ENCODE measurements at places on chromosomes 5 and 9. TPM values are rescaled to one million over a fixed set of nuclear protein-coding genes. Genes with fewer than 3 reads are reported as not detected.

- H3K4me1 ChIP-seq, result no peaks in the 10 kb centered on the region
- no peak overlapping the region for H3K27ac ChIP-seq
- H3K4me3 ChIP-seq, result no peak overlapping the region
- H3K27me3 ChIP-seq, result no peaks in the 10 kb centered on the region
- no peaks in the 10 kb centered on the region for H3K36me3 ChIP-seq
Measured at GRCh38 chr9:70641631-70642030, 227.2 kb upstream of the KLF9 start.

DNA sequence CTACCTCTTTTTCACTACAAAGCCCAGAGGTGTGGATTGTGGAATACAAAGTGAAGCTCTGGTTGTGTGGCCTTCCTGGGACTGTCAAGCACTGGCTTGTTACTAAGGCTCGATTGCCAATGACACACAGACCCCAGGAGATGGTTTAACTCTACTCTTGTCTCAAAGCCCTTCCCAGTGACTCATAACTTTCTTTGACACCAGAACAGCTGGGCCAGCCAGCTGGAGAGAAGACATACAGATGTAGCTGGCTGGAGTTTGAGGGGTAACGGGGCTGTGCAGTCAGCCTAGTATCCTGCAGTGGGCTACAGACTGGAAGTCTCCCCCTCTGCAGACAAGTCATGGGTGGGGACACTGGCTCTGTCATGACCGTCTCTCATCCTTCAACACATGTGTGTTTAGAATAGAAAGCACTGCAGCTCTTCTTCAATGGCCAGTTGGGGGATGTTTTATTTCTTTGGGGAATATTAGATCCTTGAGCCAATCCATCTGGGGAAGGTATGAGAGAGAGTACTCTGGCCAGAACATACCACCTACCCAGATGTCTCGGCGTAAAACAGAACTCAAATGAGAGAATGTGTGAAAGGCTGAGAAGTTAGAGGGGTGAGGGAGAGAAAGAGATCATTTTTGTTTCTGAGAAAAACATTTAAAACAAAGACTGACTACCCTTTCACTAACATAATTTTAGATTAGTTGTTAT, 53.3 kb downstream of the SEMA6A start:
- H3K4me1 ChIP-seq, result peaks cover 19% of the 10 kb centered on the region
- H3K27ac ChIP-seq, result peak overlapping the region; percentile 41
- H3K36me3 ChIP-seq, result no peaks in the 10 kb centered on the region
- H3K27me3 ChIP-seq, result no peaks in the 10 kb centered on the region

GRCh38 chr5:14489643-14490042, 91.9 kb upstream of the OTULINL start:
- H3K4me1 ChIP-seq, result no peaks in the 10 kb centered on the region
- H3K4me3 ChIP-seq, result no peak overlapping the region
- H3K27ac ChIP-seq, result no peak overlapping the region
- no peaks in the 10 kb centered on the region for H3K27me3 ChIP-seq
- peak; percentile 20 for DNase-seq

DNA sequence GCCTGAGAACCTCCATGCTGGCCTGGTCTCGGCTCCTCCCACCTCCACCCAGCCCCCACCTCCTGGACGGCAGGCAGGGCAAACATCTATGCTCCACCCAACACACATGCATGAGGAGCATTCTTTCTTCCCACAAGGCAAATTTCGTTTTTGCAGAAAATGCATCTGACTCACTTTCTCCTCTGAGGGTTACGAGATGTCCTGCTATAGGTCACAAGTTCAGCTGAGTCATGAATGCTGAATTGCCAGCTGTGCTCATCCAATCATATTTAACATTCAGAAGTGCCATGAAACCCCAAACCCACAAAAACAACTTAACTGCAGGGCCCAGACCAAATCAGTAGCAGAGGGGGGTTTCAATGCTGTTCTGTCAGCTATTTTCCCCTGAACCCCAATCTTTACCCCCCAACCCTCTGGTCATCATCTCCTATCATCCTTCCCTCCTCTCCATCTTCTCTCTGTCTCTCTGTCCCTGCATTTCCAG, 39.0 kb upstream of the OSMR start:
- no peak overlapping the region for H3K27ac ChIP-seq
- no peak for DNase-seq
- H3K4me3 ChIP-seq, result no peak overlapping the region
- no peaks in the 10 kb centered on the region for H3K36me3 ChIP-seq
- no peaks in the 10 kb centered on the region for H3K27me3 ChIP-seq

- no peak for DNase-seq
- H3K4me3 ChIP-seq, result no peak overlapping the region
- no peaks in the 10 kb centered on the region for H3K36me3 ChIP-seq
- H3K4me1 ChIP-seq, result peaks cover 9% of the 10 kb centered on the region
- H3K27me3 ChIP-seq, result peaks cover 46% of the 10 kb centered on the region
Measured at GRCh38 chr5:7397937-7398336, 2.0 kb downstream of the ADCY2 start.

The TRMO gene
- total RNA-seq, result 17.5 TPM

DNA sequence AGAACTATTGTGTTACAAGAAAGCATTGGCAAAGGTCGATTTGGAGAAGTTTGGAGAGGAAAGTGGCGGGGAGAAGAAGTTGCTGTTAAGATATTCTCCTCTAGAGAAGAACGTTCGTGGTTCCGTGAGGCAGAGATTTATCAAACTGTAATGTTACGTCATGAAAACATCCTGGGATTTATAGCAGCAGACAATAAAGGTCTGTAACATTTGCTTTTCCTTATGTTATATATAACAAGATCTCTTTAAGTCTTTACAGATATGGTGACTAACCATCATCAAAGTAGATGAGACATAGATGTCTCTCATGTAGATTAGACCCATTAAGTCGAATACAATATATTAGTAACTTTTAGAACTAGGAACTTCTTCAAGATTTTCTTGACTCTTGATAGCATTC, 33.0 kb downstream of the TGFBR1 start:
- no peaks in the 10 kb centered on the region for H3K27me3 ChIP-seq
- peaks cover 6% of the 10 kb centered on the region for H3K36me3 ChIP-seq
- DNase-seq, result no peak
- H3K4me1 ChIP-seq, result no peaks in the 10 kb centered on the region
- no peak overlapping the region for H3K4me3 ChIP-seq

DNA sequence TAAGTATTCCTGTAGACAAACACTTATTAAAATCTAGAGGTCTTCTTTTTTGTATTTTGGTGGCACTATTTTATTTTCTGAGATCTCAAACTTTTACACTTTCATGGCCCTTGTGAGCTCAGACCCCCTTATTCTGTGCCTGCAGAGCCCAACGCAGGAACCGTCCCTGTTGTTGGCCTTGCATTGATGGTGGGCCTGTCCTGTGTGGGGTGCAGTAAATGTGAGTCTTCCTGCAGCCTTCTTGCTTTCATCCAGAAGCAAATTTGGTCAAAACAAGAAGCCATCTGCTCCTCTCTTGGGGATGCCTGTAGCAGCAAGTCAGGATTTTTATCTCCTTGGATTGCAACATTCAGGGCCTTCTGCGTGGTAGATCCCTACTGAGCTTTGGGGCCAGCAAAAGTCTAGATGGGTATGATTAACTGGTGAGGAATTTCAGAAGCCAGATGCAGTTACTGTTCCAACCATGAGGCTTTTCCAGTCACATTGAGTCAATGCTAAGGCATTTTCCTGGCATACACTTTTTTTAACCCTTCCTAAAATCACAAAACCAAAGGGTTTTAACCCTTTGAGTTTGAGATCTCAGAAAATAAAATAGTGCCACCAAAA, 31.7 kb downstream of the BASP1 start:
- H3K4me1 ChIP-seq, result no peaks in the 10 kb centered on the region
- H3K27ac ChIP-seq, result no peak overlapping the region
- DNase-seq, result no peak
- H3K4me3 ChIP-seq, result no peak overlapping the region

GRCh38 chr9:125626187-125626586, 80.8 kb downstream of the MAPKAP1 start:
- H3K27me3 ChIP-seq, result no peaks in the 10 kb centered on the region
- no peak overlapping the region for H3K4me3 ChIP-seq
- H3K36me3 ChIP-seq, result no peaks in the 10 kb centered on the region
- H3K27ac ChIP-seq, result no peak overlapping the region

DNA sequence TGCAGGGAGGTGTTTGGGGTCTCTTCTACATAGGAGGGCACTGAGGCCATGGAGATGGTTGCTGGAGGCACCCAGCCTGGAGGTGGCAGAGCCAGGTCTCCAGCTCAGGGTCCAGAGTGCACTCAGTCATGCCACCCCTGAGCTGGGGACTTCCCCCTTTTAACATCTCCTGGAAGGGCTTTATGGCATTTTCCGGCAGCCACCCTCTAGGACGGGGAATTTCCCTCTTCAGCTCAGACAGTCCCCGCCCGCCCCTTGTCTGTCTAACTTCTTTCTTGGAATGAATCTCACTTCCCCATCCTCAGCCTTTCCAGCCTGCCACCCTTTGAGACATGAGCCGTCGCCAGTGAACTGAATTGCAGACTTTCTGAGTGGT, 49.9 kb downstream of the COL15A1 start:
- no peak overlapping the region for H3K27ac ChIP-seq
- no peaks in the 10 kb centered on the region for H3K36me3 ChIP-seq

The SPATA31A5 gene
- not detected for total RNA-seq

- no peaks in the 10 kb centered on the region for H3K4me1 ChIP-seq
- peaks cover 6% of the 10 kb centered on the region for H3K36me3 ChIP-seq
- no peaks in the 10 kb centered on the region for H3K27me3 ChIP-seq
- H3K27ac ChIP-seq, result no peak overlapping the region
Measured at GRCh38 chr5:157799578-157799977, 56.1 kb downstream of the LSM11 start.

- no peak overlapping the region for H3K27ac ChIP-seq
- H3K4me3 ChIP-seq, result no peak overlapping the region
- peaks cover 9% of the 10 kb centered on the region for H3K4me1 ChIP-seq
- H3K36me3 ChIP-seq, result no peaks in the 10 kb centered on the region
- H3K27me3 ChIP-seq, result no peaks in the 10 kb centered on the region
- peak; percentile 82 for DNase-seq
Measured at GRCh38 chr5:154273028-154273617, 82.6 kb downstream of the GALNT10 start.

DNA sequence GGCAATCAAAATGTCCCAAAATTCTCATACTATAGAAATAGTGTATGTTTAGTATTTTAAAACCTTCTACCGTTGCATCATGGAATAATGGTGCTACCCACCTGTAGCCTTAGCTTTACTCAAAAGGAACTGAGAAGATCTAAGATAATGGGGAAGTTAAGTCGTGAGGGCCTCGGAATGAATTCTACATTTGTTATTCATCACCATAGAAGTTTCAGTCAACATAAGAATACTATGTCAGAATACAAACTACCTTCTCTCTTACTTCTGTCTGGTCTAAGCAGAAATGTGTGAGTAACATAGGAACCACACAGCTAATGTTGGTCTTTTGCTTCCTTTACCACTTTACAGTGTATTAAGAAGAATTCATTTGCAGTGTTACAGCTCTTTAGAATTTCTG, 43.2 kb downstream of the RFK start:
- no peaks in the 10 kb centered on the region for H3K36me3 ChIP-seq
- H3K4me1 ChIP-seq, result no peaks in the 10 kb centered on the region
- no peak overlapping the region for H3K27ac ChIP-seq
- no peak for DNase-seq
- no peak overlapping the region for H3K4me3 ChIP-seq

The LCN2 gene
- 114 TPM for total RNA-seq

DNA sequence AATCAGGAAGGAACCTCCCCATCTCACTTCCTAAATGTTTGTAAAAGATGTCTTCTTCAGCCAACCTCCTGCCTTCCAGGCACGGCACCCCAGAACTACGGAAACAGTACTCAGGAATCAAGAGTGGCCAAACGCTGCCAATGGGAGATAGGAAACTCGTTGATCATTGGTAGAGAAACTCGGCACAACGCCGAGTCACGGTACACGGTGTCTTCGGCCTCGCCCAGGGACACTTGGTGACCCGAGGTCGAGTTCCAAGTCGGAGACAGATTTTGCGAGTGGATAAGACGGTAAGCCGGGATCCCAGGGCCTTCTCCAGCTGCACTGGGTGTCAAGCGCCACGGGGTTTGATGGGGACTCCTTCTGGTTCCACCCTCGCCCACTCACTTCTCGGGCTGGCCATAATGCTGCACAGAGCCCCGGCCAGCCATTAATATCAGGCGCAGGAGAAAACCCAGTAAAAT, 343 bp downstream of the KIAA0825 start:
- H3K36me3 ChIP-seq, result no peaks in the 10 kb centered on the region
- H3K27ac ChIP-seq, result peak overlapping the region; percentile 90
- H3K4me1 ChIP-seq, result peaks cover 12% of the 10 kb centered on the region
- H3K27me3 ChIP-seq, result no peaks in the 10 kb centered on the region
- H3K4me3 ChIP-seq, result peak overlapping the region; percentile 90

DNA sequence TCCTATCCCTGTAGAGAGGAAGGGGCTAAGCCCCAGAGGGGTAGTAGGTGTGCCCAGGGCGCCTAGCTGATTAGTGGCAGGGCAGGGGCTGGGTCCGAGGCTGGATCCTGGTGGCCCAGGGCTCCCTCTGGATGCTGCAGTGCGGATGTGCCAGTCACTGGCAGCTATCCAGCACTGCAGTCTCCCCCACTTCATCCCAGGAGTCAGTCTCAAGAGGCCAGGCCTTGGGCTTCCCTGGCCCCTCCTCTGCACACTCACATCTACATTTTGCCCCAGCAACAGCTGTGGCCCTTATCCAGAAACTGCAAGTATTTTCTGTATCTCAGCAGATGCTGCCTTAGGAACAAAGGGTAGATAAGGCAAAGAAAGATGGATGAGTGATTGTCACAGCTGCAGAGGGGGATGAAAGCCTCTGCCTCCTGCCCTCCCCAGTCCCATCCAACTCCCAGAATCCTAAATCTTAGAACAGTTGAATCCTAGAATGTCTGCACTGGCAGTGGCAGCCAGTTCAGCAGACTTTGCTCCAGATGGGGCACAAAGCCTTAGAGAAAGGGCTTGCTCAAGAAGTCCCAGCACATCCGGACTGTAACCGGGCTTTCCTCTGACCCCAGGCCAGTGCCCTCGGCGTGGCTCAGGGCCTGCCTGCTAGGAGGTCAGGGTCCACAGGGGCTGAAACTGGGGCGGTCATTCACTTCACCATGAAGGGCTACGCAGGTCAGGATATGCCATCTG, 1.6 kb downstream of the ANXA6 start:
- peak; percentile 78 for DNase-seq
- H3K36me3 ChIP-seq, result no peaks in the 10 kb centered on the region
- H3K27me3 ChIP-seq, result no peaks in the 10 kb centered on the region

The DPH7 gene
- total RNA-seq, result 28.0 TPM

GRCh38 chr9:82597241-82598203, 465.4 kb downstream of the RASEF start:
- no peaks in the 10 kb centered on the region for H3K4me1 ChIP-seq
- no peaks in the 10 kb centered on the region for H3K27me3 ChIP-seq
- H3K4me3 ChIP-seq, result no peak overlapping the region
- DNase-seq, result peak; percentile 53
- H3K27ac ChIP-seq, result no peak overlapping the region
- H3K36me3 ChIP-seq, result no peaks in the 10 kb centered on the region

DNA sequence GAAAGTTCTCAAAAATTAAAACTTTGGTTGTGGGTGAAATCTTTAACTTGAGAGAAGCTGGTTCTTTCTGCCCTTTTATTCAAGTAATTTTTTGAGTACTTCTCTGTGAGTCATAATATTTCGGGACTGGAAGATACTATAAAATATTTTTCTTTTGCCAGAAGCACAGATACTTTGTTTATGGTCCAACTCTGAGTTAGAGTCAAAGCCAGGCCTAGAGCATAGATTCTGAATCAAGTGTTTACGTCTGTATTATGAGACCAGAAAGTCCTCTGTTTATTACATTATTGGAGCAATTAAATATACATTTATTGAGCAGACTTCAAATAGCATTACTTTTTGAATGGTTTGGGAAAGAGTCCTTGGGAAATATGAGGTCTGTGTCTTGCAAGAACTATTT, 187.9 kb downstream of the FER start:
- peak; percentile 37 for DNase-seq
- H3K4me1 ChIP-seq, result no peaks in the 10 kb centered on the region
- H3K36me3 ChIP-seq, result no peaks in the 10 kb centered on the region
- H3K27me3 ChIP-seq, result no peaks in the 10 kb centered on the region

The DRD1 gene
- total RNA-seq, result 0.83 TPM
